NCI-H1105 (cell line): ENCODE measurements at places on chromosomes 2 and 18.

DNA sequence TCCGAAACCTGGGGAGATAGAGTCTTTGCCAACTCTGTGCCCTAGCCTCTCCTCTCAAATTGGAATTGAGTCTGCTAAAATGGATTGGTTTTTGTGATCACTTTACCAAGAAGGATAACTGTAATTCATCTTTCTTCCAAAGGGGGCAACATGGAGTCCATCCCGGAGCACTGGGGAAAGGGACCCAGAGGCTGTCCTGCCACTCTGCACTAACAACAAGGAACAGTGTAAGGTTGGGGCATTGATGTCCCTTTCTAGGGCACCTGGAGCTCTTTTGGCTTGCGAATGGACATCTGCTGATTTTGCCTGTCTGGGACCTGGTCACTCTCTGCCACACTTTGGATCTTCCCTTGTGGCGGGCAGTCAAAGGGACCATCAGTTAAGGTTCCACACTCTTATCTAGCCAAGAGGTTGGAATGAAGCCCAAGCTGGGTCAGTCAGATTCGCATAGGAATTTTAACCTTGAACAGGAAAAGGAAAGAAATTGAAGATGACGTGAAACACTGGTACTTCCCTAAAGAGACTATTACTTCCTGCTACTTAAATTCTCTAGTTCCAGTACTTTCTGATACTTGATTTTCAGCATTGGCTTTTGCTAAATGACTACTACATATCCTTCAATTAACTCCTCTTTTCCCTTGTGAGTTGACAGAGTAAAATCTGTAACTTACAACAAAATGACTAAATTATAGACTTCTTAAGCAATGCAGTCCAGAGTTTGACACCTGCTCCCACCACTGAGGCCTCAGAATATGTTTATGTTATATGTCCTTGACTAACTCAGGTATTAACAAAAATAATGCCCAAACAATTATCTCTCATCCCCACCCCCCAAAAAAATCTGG lies 64.7 kb upstream of the KLF7 start:
- no peak for DNase-seq

DNA sequence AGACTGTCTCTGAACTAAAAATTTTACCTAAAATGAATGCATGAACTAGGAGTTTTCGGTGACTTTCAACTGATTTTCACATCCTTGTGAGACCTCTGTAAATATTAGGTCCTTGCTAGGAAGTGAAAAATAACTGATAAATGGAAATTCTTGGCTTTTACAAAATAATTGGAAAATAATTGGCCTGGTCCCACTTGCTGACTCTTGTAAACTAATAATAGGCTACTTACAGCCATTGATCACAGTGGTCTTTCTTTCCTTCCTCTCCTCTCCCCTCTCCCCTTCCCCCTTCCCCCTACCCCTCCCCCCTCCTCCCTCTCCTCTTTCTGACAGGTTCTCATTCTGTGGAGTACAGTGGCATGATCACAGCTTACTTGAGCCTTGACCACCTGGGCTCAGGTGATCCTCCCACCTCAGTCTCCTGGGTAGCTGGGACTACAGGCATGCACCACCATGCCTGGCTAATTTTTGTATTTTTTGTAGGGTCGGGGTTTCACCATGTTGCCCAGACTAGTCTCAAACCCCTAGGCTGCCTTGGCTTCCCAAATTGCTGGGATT lies 38.3 kb downstream of the UGP2 start:
- no peak for DNase-seq

GRCh38 chr2:216617159-216617815 lies 15.9 kb upstream of the IGFBP2 start:
- no peak for DNase-seq

- DNase-seq = no peak
Observed at GRCh38 chr2:191070276-191070675, 56.3 kb upstream of the STAT1 start.

DNA sequence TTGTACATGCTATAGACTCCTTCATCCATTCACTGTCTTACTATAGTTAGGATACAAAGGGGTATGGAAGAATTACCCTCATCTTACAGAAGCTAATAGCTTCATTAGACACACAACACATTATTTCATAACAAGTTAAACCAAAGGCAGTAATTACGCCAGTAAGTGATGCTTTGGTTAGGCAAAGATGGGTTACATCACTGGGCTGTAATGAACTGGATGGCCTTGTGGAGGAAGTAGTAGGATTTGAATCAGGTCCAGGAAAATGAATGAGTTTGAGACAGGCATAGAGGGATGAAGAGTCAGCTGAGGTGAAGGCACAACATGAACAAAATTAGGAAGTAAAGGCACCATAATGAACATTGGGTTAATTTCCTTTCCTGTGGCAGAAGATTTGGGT lies 80.1 kb downstream of the SOCS6 start:
- DNase-seq = no peak

- no peak for DNase-seq
Observed at GRCh38 chr2:150866431-150866830, 379.0 kb upstream of the RND3 start.

GRCh38 chr2:169275696-169276444 lies 86.5 kb downstream of the LRP2 start:
- DNase-seq = no peak

- DNase-seq = no peak
Observed at GRCh38 chr2:41736105-41736567, 311.7 kb upstream of the PKDCC start.
